ENCODE measurements at places on chromosomes 5 and 9.

DNA sequence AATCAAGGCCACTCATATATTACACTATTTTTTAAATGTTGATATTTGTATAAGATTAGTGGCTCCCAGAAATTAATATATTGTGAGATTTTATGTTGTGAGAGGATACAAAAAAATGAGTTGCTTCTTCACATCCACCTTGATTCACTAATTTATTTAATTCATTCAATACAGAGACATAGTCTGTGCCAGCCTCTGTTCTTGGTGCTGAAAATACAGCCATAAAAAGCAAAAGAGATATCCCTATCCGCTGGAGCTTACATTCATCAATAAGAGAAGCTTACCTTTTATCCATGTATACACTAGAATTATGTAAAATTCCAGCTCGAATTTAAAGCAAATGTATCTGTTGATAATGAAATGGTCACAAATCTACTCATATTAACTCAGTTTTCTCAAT lies 92.2 kb upstream of the GABRG2 start:
- no peak for DNase-seq

DNA sequence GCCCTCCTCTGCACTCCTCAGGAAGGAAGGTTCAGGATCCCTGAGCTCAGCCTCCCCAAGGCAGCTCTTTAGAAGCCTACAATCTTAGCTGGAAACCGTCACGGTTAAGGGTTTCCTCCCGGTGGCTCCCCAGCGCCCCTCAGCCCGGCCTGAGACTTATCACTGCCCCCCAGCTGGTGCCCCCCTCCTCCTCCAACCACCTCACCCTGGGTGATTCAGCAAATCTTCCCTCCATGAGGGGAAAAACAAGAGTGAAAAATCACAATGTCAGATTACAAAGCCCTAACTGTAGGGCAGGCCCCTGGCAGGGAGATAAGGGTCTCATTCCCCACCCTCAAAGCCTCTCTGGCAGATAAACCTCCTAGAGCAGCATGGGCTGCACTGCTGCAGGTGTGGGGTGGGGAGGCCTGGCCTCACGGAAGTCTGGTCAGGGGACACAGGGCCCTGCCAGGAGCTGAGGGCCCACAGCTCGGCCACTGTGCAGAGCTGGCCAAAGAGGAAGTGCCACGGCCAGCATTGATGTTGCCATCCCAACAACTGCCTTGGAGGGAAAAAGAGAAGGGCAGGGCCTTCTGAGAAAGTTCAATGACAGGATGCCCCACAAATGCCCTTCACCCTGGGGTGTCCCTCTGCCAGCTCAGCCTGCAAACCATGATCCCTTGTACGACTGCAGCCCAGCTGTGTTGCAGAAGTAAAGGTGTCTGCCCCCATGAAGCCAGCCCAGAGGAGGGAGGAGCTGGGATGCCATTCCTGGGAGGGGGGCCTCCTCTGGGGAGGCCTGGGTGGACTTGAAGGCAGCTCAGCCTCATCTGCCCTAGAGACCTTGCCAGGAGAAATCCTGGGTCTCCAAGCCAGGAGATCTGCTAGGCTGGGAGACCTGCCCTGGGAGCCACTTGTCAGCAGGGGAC lies 25.9 kb downstream of the GFI1B start:
- no peak for DNase-seq

GRCh38 chr5:80151890-80152289 lies 104.0 kb downstream of the SERINC5 start:
- no peak for DNase-seq

DNA sequence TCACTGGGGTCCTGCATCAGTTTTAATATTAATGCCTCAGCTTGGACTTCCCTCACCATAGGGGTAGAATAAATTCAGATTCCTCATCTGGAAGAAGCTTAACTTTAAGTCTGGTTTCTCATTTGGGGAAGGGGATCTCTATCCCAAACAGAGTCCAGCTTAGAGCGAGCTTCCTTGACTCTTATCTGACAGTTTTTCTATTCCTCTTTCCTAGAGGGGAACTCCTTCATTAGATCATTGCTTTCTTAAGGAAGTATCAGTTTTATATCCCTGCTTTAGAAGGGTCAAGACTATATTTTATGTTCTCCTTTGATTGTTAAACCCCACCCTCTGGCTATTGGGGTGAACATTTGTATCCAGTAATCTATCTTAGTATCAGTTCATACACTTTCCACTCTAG lies 24.2 kb upstream of the CDC42SE2 start:
- no peak for DNase-seq

DNA sequence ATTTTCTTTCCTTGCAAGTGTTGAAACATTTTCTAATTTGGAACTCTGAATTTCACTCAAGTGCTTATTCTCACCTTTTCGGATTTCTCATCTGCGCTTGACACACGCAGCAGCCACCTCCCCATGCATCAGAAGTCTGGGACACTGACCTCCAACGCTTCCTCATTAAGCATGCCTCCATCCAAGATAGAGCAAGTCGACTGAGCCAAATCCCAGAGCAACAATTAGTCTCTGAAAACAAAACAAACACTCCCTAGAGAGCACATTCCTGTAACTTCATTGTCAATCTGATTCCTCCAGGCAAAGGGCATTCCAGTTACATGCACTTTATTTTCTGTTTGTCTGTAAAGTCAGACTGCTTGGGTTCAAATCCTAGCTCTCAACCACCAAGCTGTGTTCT lies 5.7 kb downstream of the CD180 start:
- no peak for DNase-seq

DNA sequence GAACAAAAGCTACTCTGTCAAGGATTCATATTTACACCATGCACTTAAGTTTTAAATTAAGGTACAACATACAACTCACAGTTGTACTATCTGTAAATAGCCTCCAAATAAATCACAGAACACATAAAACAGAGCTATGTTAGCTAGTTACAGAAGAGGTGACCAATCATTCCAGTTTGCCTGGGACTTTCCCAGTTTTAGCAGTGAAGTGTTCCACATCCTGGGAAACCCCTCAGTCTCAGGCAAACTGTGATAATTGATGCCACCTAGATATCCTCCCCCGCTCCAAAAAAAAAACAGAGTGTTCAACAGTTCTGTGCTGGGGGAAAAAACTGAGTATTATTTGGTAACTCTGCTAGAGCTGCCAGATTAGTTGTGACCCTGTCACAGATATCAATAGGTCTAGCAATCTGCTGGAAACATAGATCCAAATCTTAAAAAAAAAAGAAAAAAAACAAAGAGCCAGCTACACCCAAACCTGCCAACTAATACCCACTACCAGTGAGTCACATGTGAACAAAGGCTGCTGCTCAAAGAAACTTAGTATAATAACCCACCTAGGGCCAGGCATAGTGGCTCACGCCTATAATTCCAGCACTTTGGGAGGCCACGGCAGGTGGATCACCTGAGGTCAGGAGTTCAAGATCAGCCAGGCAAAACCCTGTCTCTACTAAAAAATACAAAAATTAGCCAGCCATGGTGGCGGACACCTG lies 5.7 kb downstream of the TBCA start:
- DNase-seq: no peak

DNA sequence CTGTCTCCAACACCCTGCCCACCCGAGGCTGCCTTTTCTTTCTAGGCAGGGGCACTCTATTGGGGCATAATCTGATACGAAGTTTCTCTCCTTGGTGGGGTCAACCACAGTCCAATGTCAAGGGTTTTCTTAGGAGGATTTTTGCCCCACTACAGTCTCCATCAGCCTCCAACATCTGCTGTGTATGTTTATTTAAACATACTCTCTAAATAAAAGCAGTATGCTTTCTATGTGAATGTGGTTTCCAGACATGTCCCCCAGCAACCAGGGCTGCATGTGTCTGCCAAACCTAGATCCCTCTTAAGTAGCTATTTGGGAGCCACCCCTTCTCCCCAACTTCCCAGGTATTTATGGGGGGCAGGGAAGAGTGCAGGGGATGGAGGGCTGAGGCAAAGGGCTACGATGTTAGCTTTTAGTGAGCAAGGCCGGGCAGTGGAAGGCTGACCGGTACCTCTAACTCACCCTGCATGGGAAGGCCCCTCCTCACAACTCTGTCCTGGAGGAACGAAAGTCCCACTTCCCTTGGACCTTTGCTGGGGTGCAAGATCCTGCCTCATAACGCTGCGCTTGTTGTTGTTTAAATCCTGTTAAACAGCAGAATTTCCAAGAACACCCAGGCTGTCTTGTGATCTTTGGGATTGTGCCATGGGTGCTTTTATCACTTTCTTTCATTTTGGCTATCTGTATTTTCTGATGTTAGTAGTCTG lies 75.4 kb downstream of the NREP start:
- DNase-seq: no peak

DNA sequence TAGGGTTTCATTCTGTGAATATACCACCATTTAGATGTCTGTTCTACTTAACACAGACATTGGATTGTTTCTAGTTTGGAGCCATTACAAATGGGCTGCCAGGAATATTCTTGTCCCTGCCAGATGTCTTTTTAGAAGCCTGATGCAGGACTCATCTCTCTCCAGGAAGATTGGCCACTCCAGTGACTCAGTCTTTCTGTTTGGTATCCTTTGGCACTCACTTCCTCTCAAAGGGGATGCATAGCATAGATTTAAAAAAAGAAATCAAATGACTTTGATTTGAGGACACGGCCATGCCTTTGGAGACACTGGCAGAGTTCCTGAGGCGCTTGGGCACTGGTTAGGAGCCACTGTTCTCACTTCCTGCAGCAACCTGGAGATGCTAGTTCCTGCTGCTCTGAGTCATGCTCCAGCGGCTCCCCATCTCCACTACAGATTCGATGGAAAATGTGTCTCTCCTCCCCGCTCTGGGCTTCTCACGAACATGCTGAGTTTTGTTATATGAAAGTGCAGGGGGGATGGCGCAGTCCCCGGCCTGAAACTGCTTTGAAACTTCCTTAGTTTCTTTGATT lies 3.5 kb upstream of the ZNF366 start:
- DNase-seq: no peak

DNA sequence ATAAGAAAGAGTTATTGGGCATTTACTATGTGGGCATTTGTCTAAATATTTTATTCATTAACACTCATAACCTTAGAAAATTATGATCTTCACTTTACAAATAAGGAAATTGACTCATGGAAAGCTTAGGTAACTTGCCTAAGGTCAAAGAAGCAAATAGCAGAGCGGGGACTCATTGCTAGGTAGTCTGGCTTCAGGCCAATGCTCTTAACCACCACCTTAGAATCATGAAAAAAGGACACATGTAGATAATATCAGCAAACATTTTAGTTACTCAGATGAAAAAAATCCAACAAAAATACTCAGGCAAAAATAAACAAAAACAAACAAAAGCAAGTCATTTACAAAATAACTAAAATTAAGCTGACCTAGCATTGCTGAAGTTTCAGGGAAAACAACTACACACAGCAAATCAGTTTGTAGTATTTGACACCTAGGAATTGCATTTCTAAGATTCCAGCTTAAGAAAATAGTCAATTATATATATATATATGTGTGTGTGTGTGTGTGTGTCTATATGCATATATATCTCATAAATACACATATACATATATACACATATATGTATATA lies 166.0 kb downstream of the HMHB1 start:
- DNase-seq: no peak

DNA sequence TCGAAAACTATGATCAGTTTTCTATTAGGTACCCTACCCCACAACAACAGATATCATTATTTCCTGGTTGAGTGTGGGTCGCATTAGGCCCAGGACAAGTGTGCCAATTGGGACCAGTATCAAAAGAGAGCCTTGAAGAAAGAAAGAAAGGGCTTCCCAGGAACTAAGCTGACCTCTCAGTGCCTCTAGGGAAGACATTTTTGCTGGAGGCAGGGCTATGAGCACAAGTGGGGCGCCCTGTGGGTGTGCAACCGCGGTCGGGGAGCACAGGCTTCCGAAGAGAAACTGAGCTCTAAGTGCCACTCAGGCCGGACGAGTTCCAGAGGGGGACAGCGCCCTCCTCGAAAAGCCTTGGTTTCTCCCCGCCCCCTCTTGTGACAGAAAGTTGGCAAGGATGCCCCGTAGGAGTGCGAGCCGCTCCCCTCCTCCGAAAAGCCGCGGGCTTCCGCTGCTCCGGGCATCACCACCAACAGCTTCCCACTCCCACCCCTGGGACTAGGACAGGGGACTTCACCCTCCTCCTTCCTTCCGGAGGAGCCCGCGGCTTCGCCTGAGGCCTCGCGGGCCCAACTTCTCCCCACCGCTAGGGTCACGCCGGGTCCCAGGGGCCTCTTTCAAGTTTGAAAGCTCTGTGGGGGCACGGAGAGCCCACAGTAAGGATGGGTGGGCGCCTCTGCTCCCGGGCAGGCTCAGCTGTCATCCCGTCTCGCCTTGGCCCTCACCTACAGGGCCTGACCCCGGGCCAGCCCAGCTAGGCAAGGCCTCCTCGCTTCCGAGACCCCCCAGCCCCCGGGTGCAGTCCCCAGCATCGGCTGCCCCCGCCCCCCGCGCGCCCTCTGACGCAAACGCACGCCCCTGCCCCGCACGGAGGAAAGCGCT lies 2.0 kb downstream of the NR2F1-AS1 start:
- DNase-seq: peak; percentile 81

DNA sequence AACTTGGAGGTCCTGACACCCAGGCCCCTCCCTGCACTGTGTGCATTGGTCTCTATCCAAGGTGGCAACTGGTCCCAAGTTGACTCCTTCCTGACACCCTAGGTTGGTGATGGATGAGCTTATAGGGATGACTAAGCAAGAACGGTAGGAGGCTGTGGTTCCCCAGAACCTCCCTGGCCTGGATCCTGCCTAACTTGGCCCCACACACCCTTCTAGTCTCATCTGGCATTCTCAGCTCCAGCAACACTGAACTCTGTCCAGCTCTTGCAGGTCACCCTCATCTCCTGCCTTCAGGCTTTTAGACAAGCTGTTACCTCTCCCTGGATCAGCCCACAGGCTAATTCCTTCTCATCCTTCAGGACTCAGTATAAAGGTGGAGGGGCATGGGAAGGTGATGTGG lies 16.5 kb downstream of the AQP3 start:
- DNase-seq: no peak

DNA sequence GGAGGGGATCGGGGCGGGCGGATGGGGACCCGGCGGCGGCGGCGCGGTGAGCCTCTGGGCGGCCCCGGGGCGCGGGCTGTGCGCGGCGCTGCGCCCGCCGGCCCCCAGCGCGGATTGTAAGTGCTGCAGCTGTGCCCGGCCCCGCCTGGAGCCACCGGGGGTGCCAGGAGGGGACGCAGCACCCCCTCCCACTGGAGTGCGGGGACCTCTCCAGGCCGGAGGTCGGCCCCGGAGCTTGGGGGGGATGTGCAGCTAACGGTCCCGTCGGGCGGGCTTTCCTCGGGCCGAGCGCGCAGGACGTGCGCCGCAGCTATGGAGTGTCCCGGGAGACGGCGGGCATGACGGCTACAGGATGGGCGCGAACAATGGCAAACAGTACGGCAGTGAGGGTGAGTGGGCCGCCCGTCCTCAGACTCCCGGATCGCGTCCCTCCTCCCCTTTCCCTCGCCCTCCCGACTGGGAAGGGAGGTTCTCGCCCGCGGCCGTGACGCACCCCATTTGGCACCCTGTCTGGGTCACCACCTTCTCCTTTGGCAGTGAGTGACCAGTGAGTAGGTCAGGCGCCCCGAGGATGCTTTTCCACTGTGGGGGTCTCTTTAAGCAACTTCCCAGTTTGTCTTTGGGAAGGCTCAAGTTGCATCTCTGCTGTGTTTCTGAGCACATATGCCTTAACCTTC lies 483 bp downstream of the FBXL7 start:
- peak; percentile 50 for DNase-seq
